Memory B cell (primary cell): ENCODE measurements at places on chromosomes 2 and 18.

DNA sequence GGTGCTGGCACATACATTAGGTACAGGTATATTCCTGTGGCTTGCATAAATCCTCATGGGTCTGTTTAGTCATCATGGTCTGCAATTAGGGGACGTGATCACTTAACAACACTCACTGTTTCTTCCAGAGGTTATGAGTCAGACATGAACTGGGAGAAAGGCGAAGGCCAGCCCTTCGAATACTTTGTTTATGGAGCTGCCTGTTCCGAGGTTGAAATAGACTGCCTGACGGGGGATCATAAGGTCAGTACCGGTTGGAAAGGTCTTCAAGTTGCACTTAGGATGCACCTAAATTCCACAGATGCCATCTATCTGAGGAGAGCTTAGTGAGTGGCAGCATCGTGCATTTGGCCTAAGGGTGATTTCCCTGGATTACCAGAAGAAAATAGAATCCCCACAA is 76.9 kb downstream of the AOX1 start:
- no peak for DNase-seq

DNA sequence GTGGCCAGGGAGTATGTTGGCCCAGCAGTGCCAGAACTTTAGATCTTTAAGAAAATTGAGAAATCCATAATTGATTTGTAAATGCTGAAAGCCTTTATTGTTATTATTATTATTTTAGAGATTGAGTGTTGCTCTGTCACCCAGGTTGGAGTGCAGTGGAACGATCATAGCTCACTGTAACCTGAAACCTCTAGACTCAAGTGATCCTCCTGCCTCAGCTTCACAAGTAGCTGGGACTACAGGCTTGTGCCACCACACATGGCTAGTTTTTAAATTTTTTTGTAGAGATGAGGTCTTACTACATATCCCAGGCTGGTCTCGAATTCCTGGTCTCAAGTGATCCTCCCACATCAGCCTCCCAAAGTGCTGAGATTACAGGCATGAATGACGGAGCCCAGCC is 143.2 kb upstream of the CCDC68 start:
- no peak for DNase-seq

- DNase-seq: no peak
Measured at GRCh38 chr2:240205772-240206171, 65.3 kb upstream of the OTOS start.

- peak; percentile 44 for DNase-seq
Measured at GRCh38 chr18:72762515-72763122, 105.2 kb downstream of the NETO1 start.

DNA sequence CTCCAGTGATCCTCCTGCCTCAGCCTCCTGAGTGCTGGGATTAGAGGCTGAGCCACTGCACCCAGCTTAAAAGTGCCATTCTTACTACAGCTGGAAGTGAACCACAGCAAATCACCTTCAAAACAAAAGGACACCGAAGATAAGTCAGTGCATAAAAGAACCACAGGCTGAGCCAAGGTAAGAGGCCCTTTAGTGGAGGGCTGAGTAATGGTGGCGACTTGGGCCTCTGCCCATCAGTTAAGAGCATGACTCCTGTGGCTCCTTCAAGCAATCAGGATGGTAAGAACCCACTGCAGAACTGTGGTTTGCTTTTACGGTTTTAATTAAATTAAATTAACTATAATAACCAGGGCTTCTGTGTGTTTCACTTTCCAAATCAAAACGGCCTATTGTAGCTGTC is 75.1 kb downstream of the CTAGE1 start:
- no peak for DNase-seq

GRCh38 chr2:120231564-120231973 is 8.4 kb upstream of the TMEM185B start:
- no peak for DNase-seq

DNA sequence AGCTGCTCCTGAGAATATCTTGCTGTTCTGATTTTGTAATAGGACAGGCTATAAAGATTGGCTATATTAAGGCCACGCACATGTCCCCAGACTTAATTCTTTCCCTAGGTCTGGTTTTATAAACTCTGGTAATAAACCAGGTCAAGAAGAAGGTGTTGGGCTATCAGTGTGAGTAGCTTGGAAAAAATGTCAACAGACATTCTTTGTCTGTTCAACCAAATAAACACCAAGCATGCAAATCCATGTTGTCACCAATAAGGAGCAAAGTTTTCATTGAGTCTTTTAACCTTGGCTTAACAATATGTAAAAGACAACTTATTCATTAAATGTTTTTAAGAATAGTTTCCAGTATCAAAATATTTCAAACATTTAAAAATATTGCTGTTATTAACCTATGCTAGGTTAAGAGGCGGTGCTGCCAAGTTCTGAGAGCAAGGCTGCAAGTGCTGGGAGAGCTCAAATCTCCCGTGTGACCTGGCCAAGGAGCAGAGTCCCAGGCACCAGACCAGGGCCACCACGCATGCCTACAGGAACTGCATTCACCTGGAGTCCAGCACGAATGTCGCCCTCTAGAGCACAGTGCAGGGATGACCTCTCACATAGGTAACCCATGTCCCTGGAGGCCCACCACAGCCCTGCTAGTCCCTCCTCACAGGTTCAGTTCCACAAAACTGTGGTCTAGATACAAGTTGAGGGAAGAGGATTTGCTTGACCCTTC is 120.5 kb upstream of the POU3F3 start:
- no peak for DNase-seq

DNA sequence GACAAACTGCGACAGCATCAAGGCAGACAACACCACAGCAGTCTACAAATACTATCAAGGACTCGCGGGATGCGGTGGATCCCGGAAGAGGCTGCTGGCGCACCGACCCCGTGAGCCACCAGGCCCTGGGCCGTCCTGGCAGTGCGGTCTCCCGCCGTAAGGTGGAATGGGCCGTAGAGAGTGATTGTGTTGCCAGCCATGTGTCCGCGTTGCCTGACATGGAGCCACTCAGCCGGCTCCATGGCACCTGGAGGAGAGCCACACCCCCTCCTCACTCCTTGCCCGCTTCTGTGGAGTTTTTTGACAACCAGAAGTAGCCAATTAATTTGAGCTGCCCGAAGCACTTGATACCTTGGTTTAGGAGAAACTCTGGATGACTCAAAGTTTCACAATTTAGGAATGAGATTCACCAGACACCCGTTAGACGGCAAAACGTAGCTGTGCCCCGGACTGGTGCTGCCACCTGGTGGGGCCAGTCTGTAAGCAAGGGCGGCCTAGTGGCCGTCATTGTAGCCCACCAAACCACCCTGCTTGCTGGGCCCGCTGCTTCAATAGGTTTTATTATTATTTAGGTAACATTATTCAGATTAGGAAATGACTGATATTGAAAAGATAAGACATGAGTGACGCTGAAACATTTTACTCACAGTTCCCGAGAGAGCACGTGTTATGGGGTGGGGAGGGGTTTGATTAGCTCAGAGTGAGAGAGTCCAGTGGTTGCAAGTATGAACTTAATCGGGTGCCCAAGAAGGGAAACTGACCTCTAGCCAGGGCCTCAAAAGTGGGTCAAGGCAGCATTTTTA is 10.2 kb upstream of the IMP4 start:
- DNase-seq: peak; percentile 76

- no peak for DNase-seq
Measured at GRCh38 chr2:190607014-190607597, 41.8 kb upstream of the NAB1 start.

DNA sequence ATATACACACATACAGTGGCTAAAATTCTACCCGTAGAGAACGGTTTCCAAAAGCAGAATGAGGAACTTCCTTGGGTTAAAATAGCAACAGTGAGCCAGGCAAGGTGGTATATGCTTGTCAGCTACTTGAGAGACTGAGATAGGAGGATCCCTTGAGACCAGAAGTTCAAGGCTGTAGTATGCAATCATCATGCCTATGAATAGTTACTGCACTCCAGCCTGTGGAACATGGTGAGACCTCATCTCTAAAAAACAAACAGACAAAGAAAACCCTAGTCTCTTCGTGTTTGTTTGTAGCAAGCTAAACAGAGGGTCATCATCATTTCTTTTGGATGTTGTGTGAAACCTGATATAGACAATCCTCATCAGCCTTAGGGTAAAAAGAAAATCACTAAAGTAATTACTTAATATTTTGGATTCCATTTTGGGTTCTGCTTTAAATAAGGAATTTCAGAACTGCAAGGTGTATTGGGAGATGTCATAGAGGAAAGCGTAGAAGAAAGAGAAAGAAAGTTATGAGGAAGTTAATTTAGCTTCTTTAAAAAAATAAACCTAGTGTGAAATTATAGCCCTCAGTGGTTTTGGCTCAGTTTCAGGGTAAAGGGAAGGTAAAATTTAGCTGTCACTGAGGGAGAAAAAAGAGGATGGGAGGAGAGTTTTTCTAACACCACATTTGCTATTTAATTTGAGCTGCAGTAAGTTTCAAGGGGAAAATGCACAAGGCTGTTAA is 46.5 kb downstream of the PLEK start:
- DNase-seq: peak; percentile 41

- DNase-seq: no peak
Measured at GRCh38 chr18:57146956-57147636, at the start of gene BOD1L2. TSS of gene BOD1L2 (plus strand) at chr18:57147087. CDS start at chr18:57147313, 226 bp downstream.

- no peak for DNase-seq
Measured at GRCh38 chr18:10376731-10377130, 77.7 kb upstream of the APCDD1 start.

DNA sequence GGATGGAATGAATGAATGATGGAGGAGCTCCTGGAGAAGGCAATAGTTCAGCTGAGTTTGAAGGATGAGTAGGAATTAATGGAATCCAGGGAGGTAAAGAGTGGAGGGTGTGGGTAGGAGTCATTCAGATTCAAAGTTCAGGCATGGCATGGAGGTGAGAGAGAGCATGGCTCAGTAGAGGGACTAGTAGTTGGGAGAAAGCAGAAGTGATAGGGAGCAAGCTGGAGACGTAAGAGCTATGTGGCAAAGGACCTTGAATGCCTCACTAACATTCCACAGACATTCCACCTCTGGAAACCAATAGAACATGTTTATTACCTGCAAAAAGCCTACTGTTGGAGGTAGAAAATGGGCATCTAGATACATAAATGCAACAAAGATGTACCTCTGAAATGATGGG is 170.1 kb downstream of the HAUS1 start:
- DNase-seq: no peak

DNA sequence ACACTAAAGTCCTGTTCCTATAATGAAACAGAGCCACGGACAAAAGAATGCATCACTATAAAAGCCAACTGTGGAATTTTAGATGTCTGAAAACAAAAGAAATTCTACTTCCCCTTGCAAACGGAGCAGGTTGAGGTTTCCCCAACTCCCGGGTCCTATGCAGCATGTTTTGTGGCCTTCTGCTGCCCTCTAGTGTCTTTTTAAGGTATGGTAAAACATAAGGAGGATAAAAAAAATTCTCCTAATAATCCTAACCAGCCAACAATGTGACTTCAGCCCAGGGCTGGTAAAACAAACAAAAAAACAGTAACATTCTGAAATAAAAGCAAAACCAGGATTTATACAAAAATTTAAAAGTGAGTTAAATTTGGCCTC is 539.5 kb downstream of the NRXN1 start:
- peak; percentile 39 for DNase-seq
